ENCODE measurements at places on chromosomes 7 and 10.

GRCh38 chr7:26199301-26200037 is 1.1 kb downstream of the HNRNPA2B1 start:
- DNase-seq, result peak; percentile 70

DNA sequence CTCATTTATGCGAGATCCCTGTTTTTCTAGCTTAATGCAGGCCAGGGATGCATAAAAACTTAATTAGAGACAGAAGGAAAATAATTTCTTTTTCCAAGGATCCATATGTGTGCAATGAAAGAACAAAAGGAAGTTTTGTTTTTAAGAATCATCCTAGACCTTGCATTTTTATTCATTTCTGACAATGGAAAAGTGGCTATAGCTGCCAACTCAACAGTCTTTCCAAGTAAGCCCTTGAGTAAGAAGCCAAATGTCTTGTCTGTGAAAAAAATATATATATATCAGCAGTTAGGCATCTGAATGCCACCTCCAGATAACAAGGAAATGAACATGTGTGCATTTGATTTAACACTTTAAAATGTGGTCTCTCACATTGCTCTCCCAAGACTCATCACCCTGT is 1397.6 kb downstream of the GATA3 start:
- no peak for DNase-seq

- DNase-seq, result peak; percentile 32
These were observed 41.4 kb upstream of the ANTXRL start for GRCh38 chr10:46245381-46245900.

GRCh38 chr7:157396316-157397035 is 59.7 kb downstream of the DNAJB6 start:
- DNase-seq, result no peak

- no peak for DNase-seq
These were observed 226.0 kb upstream of the ADARB2 start for GRCh38 chr10:1963341-1963740.

GRCh38 chr7:26857506-26858240 is 6.7 kb downstream of the SKAP2 start:
- no peak for DNase-seq

GRCh38 chr7:101169110-101169837 is 3.9 kb upstream of the VGF start:
- DNase-seq, result no peak

- no peak for DNase-seq
These were observed 268.3 kb downstream of the TWIST1 start for GRCh38 chr7:18849130-18849529.

- no peak for DNase-seq
These were observed 96.6 kb downstream of the TPST1 start for GRCh38 chr7:66301737-66302136.

DNA sequence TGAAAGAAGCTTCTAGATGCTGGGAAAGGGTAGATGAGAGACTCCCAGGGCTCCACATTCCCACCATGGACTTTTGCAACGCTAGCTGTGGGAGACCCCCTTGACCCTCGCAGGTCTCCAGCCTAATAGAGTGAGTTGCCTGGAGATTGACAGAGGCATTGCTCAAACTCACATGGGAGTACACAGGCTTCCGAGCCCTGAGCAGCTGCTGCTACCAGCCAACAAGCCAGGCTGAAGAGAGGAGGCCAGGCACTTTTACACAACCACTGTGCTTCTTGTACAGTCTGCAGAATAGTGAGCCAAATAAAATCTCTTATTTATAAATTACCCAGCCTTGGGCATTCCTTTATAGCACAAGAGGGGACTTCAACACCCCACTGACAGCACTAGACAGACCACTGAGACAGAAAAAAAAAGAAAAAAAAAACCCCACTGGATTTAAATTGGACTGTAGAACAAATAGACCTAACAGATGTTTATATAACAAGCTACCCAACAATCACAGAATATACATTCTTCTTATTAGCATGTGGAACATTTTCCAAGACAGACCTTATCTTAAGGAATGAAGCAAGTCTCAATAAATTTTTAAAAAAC is 146.2 kb downstream of the ZFAND4 start:
- no peak for DNase-seq

GRCh38 chr10:52459097-52459496 is 145.0 kb downstream of the DKK1 start:
- DNase-seq, result no peak

- DNase-seq, result no peak
These were observed 82.3 kb downstream of the ANKRD7 start for GRCh38 chr7:118306771-118307170.

DNA sequence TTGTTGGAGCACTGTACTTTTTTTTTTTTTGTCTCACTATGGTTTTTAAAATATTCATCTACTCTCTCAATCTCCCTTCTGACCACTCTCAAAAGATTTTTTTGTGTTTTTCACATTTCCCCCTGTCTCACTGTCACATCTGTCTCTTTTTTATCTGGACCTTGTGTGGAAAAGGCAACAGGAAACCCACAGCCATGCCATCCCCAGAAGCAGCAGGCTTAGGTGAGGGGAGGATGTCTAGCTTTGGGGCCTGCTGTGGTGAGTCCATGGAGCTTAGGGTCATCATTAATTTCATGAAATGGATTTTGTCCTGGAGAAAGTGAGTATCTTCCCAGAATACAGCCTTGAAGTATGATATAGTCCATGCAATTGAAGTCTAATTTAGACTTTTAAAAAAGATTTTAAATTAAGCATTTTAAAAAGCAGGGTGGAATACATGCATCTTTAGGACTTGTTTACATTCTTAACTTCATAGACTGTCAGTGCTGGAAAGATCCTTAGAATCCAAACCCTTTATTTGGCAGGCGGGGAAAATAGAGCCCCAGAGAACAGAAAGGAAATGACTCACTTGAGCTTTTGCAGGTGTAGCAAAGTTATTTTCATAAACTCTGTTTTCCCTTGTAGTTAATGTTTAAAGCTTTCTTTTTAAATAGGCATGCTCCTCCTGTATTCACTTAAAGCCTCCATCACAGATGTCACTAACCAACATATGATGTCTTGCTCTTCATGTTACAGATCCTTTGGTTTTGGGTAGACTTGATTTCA is 25.1 kb downstream of the MINDY4 start:
- no peak for DNase-seq

- DNase-seq, result no peak
These were observed 43.9 kb upstream of the GSAP start for GRCh38 chr7:77460057-77460486.

DNA sequence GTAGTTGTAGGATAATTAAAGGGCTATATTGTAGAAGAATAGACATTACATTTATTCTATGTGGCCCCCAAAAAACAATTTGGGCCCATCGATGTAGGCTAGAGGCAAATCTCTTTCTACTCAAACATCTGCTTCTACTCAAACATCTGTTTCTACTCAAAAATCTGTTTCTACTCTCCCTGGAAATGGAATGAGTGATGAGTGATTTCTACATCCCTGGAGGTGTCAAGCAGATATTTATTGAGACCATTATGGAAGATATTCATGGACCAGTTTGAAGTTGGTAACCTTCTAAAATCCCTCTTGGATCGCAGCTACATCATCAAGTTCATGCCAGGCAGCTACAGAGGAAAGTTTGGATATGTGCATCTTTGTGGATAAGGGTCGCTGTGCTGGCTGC is 5.1 kb upstream of the PLPP4 start:
- DNase-seq, result no peak

DNA sequence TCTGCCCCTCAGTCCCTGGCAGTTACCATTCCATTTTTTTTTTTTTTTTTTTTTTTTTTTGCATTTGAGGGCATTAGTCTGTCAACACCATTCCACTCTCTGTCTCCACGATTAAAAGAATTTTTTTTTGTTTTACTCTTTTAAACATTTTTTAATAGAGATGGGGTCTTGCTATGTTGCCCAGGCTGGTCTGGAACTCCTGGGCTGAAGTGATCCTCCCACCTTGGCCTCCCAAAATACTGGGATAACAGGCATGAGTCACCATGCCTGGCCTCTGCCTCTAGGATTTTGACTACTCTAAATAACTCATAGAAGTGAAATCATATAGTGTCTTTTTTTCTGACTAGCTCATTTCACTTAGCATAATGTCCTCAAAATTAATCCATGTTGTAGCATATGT is 16.5 kb upstream of the CLDN3 start:
- DNase-seq, result no peak

DNA sequence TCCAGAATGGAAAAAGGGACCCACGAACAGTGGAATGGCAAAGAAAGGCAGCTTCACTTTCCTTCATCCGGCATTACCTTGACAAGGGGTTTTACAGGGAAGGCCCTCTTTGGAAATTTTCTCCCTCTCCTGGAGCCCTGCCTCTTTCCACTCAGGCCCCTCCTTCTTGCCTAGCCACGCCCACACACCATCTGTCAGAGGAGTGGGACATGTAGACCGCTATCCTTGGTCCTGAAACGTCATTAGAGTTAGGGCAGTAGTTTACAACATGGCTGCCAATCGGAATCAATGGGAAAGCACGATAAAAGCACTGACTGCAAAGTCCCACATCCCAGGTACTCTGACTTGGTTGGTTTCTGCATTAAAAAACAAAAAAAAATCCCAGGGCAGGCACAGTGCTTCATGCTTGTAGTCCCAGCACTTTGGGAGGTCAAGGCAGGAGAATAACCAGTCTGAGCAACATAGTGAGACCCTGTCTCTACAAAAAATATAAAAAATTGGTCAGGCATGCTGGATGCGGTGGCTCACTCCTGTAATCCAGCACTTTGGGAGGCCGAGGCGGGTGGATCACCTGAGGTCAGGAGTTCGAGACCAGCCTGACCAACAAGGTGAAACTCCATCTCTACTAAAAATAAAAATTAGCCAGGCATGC is 96.4 kb downstream of the MARCHF5 start:
- DNase-seq, result no peak

GRCh38 chr7:151086802-151087244 is 548 bp downstream of the AGAP3 start:
- DNase-seq, result no peak

GRCh38 chr7:124643311-124643811 is 122.2 kb downstream of the GPR37 start:
- no peak for DNase-seq

DNA sequence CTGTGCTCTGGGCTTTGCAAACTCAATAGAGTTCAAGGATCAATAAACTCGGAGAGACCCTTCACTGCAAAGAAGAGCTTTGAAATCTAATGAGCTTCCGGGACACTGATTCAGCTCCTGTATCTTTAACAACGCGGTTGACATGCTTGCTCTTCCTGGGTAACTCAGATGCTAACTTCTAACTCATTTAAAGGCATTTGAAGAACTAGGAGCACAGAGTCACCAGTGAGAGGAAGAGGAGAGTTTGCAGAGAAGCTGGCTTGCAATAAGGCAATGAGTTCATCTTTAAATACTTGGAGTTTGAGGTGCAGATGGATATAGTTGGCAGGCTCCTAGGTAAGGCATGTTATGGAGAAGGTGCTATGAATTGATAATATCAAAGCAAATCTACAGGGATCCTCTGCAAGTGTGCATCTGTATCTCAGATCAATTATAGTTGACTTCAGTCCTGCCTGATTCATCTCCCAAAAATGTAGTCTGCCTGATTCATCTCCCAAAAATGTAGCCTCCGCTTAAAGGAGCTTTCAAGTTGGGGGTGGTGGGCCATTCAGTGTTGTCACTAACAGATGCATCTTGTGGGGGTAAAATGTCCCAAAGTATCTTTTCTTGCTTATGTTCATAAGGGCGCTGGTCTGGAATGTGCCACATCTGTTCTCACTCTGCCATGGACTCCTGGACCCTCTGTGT is 182.5 kb upstream of the PRSS58 start:
- DNase-seq, result no peak

DNA sequence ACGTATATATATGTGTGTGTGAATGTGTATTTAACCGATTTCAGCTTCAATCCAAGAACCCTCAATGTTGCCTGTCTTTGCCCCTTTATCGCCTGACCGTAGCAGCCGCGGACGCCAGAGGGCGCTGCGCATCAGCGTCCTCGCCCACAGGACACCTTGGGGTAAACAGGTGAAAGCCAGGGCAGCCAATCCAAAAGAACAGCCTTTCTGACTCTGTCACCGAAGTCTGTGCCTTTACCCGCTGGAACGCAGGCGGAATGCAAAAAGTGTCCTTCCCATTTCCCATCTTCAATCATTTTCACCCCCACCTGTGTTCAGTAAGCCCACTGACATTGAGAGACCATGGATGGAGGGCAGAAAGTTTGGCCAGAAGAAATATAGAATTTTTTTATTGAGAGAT is 3.6 kb downstream of the NXPH1 start:
- DNase-seq, result no peak

GRCh38 chr7:142414135-142414534 is 156.3 kb upstream of the PRSS58 start:
- no peak for DNase-seq

DNA sequence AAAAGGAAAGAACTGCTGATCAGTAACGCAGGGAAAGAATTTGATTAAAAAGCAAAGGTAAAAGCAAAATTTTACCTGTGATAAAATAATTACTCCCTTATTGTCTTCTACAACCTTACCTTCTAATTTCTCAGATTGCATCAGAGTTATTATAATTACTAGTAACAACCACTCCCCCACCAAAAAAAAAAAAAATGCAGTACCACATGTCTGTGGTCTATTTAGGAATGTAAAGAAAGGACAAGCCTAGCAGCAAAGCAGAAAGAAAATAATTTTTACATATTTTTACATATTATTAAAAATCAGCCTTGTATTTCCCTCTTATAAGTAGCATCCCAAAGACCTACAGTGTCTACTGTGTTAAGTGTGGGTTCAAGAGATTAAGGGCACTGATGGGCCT is 430.4 kb downstream of the TFEC start:
- no peak for DNase-seq

- DNase-seq, result no peak
These were observed 1577.2 kb upstream of the LRRTM3 start for GRCh38 chr10:65348637-65349036.

GRCh38 chr7:28312948-28313347 is 99.4 kb upstream of the CREB5 start:
- DNase-seq, result no peak

- no peak for DNase-seq
These were observed 6.3 kb downstream of the IFT22 start for GRCh38 chr7:101315336-101315735.

DNA sequence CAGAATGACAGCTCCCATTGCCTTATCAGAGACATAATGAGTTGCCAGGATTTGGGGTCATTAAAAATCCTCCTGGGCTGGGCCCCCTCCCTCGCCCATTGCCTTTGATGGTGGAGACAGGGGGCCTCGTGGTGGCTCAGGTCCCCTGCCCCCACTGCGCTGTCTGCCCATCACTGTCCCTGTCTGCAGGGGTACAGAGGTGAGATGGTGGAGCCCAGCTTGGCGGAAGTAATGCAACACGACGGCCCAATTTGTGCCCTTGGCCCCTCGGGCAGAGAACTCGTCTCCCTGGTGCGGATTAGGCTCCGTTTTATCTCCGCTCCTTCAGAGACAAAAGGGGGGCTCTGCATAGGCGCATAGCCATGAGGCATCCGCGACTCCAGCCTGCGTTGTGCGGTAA is 152.4 kb upstream of the UNC5B start:
- DNase-seq, result no peak

DNA sequence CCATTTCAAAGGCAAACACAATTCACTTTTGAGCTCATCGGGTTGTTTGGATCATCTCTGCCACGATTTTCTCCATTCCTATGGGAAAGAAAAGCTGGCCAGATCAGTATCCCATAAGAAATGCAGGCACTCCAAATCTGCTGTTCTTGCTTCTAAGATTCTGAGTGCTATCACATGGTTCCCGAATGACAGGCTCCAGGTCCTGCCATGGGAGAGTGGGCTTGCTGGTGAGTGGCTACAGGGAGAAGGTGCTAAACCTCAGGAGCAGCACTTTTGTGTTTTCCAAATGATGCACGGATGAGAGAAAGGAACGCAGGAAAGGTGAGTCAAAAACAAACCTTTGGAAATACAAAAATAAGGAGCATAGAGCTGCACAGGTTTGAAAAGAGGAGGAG is 32.1 kb downstream of the MTURN start:
- DNase-seq, result no peak

- no peak for DNase-seq
These were observed 187.9 kb downstream of the PCDH15 start for GRCh38 chr10:54613162-54613561.

All from tibial artery (tissue), 4 donors.